Large intestine (tissue), 12 donors: ENCODE measurements at places on chromosomes 2 and 18. TPM values are rescaled to one million over a fixed set of nuclear protein-coding genes. Genes with fewer than 3 reads are reported as not detected.

- H3K4me1 ChIP-seq, result peaks cover 14% of the 10 kb centered on the region
- no peak overlapping the region for H3K4me3 ChIP-seq
- no peaks in the 10 kb centered on the region for H3K27me3 ChIP-seq
- peak; percentile 59 for DNase-seq
- H3K36me3 ChIP-seq, result no peaks in the 10 kb centered on the region
Measured at GRCh38 chr2:28683100-28683706, 68.4 kb upstream of the PPP1CB start.

DNA sequence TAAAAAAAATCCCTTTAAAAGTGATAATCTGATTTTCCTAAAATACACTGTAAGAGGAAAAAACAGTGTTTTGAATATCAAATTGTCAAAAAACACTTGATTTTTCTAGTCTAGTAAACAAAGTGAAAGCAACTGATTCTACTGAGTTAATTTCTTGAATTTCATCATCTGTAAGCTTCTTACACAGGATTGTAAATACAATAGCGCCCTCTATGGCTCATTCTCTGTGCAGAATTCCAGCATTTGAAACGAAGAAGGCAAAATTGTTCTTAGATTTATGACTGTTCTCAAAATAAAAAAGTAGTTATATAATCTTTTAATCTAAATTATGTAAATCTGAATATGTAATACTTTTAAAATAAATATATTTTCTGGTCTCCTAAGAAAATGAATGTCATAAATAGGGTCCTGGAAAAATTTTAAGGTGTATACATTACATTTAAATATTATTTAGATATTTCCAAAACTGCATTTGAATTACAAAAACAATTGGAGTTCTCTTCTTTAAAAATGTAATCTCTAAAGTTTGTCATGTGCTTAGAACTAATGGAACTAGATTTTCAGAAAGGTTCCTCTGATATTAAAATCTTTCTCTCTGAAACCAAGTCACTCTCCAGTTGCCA is 176.9 kb upstream of the MC4R start:
- no peaks in the 10 kb centered on the region for H3K27me3 ChIP-seq
- DNase-seq, result peak; percentile 34
- peaks cover 3% of the 10 kb centered on the region for H3K4me1 ChIP-seq
- H3K27ac ChIP-seq, result no peak overlapping the region

GRCh38 chr2:23385748-23386338 is 864 bp downstream of the KLHL29 start:
- H3K27me3 ChIP-seq, result peaks cover 73% of the 10 kb centered on the region
- peak overlapping the region; percentile 53 for H3K4me3 ChIP-seq
- H3K27ac ChIP-seq, result no peak overlapping the region
- DNase-seq, result peak; percentile 25

DNA sequence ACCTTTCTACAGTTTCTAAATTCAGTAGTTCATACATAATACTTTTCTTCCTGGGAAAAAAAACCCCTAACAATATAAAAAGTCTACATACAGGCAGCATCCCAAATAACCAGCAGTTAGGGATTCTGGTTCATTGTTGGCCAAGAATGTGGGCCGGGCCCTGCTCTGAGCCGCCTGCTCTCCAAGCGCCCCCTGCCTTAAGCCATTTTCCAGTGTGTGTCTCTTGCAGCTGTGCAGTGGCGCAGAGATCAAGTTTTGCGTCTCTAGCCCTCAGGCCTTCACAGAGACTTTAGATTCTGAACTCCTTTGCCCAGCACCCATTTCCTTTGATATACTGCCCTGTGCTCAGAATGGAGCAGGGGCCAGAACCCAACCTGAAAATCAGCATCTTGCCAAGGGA is 32.9 kb downstream of the RMC1 start:
- DNase-seq, result no peak
- H3K27ac ChIP-seq, result no peak overlapping the region
- H3K36me3 ChIP-seq, result peaks cover 86% of the 10 kb centered on the region
- H3K4me3 ChIP-seq, result no peak overlapping the region

GRCh38 chr2:28336264-28336980 is 56.2 kb upstream of the FOSL2 start:
- H3K27me3 ChIP-seq, result no peaks in the 10 kb centered on the region
- peaks cover 37% of the 10 kb centered on the region for H3K4me1 ChIP-seq
- no peak overlapping the region for H3K27ac ChIP-seq
- no peak overlapping the region for H3K4me3 ChIP-seq

GRCh38 chr2:63192169-63192888 is 141.7 kb downstream of the OTX1 start:
- H3K27ac ChIP-seq, result no peak overlapping the region
- H3K4me3 ChIP-seq, result no peak overlapping the region
- no peaks in the 10 kb centered on the region for H3K27me3 ChIP-seq
- DNase-seq, result peak; percentile 5
- no peaks in the 10 kb centered on the region for H3K36me3 ChIP-seq
- H3K4me1 ChIP-seq, result no peaks in the 10 kb centered on the region

DNA sequence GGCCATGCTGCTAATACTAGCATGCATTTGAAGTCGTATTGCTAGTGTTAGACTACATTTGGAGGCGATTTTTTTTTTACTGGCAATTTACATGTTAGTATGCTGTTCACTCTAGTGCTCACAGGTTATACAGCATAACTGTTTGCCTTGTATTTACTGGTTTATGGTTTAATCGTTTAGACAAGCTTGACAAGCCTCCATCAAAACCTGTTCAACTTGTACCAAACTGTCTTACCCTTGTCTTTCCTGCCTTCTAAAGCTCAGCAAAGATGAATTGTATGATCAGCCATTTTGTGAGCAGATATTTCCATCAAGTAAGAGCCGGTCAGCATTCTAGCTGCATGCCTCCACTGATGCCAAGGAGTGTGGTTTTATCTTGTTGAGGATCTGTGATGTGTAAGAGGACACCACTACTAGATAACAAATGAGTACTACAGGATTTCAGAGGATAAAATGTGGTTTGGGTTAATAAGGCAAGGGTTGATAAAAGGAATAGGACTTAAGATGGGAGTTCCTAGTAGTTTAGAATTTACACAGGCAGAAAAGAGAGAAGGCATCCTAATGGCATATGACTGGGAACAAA is 68.4 kb upstream of the ITM2C start:
- no peak for DNase-seq
- H3K27ac ChIP-seq, result no peak overlapping the region
- no peaks in the 10 kb centered on the region for H3K27me3 ChIP-seq

- peak; percentile 27 for DNase-seq
- no peak overlapping the region for H3K27ac ChIP-seq
- H3K4me3 ChIP-seq, result no peak overlapping the region
- H3K36me3 ChIP-seq, result no peaks in the 10 kb centered on the region
- H3K27me3 ChIP-seq, result peaks cover 6% of the 10 kb centered on the region
Measured at GRCh38 chr2:85826990-85827878, 61.6 kb downstream of the ST3GAL5 start.

- H3K36me3 ChIP-seq, result no peaks in the 10 kb centered on the region
- no peaks in the 10 kb centered on the region for H3K27me3 ChIP-seq
- H3K4me3 ChIP-seq, result no peak overlapping the region
- DNase-seq, result no peak
- H3K4me1 ChIP-seq, result no peaks in the 10 kb centered on the region
Measured at GRCh38 chr2:217357886-217358620, 498.2 kb upstream of the TNP1 start.

DNA sequence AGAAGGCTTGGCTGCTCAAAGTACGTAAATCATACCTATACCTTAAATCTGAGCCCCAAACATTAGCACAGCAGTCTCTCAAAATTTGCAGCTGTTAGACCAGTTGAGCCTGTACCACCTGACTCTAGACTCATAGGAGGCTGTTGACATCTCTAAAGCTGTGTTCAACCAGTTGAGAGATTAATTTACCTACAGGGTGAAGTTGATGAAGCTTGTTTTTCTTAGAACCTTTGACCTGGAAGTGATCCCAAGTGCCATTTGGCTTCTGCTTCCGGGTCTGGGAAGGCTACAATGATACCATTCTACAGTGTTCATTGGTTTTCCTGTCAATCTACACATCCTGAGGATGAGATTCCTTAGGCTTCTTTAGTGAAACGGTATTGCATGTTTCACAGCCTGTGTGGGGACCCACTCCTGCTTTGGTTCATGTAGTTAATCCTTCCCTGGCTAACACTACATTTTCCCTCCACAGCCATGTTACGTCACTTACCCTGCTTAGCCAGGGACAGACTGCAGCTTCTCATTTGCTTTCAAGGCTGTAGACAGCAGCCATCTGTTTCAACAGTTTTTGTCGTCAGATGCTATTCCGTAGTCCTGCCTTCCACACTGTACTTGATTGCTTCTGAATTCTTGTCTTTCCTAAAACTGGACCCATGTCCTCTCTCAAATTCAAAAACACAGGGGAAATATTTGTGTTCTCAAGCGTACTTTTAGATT is 4.7 kb upstream of the IL1RL2 start:
- H3K36me3 ChIP-seq, result no peaks in the 10 kb centered on the region
- DNase-seq, result peak; percentile 15
- peaks cover 15% of the 10 kb centered on the region for H3K27me3 ChIP-seq

The EGR4 gene
- 0.04 TPM for polyA plus RNA-seq

The LYPD6 gene
- polyA plus RNA-seq, result 5.4 TPM

The RAPGEF4 gene
- polyA plus RNA-seq, result 9.4 TPM

The POU3F3 gene
- polyA plus RNA-seq, result not detected

The CENPA gene
- polyA plus RNA-seq, result 4.7 TPM

The GYPC gene
- polyA plus RNA-seq, result 26.7 TPM
